ENCODE measurements at places on chromosomes 16 and 17.

- no peak for DNase-seq
Observed at GRCh38 chr17:36846410-36847292, 90.6 kb upstream of the LHX1 start.

DNA sequence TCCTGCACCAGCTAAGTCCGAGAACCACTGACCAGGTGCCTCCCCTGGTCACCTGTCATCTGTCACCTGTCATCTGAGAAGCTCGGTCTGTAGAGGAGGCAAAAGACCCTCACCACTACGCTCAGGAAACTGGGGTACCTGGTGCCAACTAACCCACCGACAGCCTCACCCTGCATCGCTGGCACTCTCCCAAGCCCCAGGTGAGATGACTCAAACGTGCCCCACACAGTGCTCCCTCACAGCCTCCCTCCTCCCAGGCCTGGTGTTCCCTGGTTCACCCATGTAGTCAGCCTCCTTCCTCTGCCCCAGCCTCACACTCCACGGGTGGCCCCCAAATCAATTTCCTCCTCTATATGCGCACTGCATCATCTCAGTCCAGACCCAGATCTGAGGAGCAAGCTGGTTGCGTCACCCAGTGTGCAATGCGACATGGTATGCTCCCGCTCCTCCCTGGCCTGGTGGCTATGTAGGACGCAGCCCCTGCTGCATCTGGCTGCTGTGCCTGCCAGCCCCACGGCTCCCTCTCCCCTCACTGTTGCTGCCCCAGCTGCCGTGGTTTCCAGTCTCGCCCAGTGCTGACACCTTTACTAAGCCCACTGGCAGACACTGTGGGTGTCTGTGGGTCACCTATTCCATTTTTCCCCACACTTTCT lies 68.3 kb downstream of the GTF3C1 start:
- DNase-seq: no peak

- DNase-seq: no peak
Observed at GRCh38 chr17:76747716-76748363, 9.9 kb downstream of the MFSD11 start.

DNA sequence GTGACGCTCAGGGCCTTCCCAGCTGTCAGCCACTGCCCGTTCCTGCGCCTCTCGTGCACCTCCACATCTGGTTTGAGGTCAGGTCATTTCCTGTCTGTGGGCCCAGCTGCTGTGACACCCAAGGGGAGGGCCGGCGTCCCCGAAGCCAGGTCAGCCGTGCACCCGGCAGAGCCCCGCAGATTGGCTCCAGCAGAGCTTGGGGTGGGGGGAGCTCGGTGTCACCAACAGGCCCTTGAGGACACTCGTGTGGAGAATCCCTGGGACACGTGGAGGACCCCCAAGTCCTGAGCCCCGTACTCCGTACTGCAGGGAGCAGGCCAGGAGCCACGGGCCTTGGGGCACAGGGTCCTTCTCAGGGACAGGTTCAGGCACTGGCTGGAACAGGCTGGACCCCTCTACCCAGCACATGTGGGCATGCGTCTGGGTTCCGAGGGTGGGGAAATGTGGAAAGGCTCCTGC lies 4.8 kb downstream of the SPATA2L start:
- no peak for DNase-seq

GRCh38 chr16:55853114-55853513 lies 20.2 kb upstream of the CES1 start:
- no peak for DNase-seq
